ENCODE measurements at places on chromosomes 6 and 20.
A peak's percentile ranks its signal among the peaks of the same experiment; 100 is the strongest.

- DNase-seq: no peak
Observed at GRCh38 chr6:140039364-140039763, 664.9 kb upstream of the CITED2 start.

DNA sequence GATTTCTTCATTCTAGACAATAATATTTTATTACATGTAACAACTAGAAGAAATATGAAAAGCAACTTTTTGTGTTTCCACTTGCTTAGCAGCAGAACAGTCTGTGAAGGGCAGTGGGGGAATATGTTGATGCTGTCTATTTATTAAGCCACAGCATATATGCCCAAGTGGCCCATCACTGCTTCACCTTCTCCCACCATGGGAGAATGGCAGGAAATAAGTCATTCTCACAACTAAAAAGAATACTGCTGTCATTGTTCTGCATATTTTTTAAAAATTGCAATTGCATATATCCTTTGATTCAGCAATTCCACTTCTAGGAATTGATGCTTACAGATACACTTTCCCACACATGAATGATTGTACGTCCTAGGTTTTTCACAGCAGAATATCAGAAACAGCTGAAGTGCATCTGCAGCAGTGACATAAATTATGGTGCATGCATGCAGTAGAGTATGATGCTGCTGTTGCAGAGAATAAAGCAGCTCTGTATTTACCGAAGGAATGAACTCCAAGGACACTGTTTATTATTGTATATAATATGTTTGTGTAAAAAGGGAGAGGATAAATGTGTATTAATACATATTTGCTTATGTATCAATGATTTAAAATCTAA, 26.8 kb downstream of the KIF3B start:
- DNase-seq: no peak

GRCh38 chr20:12321736-12322135, 404.0 kb downstream of the BTBD3 start:
- no peak for DNase-seq

GRCh38 chr20:58791286-58791685, 59.4 kb downstream of the GNAS-AS1 start:
- DNase-seq: no peak

DNA sequence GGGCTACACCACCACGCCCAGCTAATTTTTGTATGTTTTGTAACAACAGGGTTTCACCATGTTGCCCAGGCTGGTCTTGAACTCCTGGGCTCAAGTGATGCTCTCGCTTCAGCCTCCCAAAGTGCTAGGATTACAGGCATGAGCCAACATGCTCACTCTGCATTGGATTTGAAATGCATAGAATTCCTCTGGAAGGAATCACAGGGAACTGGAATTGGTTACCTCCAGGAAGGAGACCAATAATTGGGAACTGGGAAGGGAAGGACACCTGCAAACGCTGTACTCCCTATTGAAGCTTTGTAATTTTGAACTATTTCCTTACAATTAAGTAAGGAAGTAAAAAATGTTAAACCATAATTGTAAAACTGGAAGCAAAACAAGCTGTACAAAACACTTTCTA, 12.3 kb upstream of the TP53INP2 start:
- DNase-seq: no peak

GRCh38 chr6:166005401-166005943, 162.2 kb downstream of the TBXT start:
- DNase-seq: peak; percentile 62

All from IMR-90 (cell line).